ENCODE measurements at places on chromosomes 5 and 9. TPM values are rescaled to one million over a fixed set of nuclear protein-coding genes. Genes with fewer than 3 reads are reported as not detected.

NUTM2F gene
- not detected for total RNA-seq

NKD2 gene
- total RNA-seq, result not detected

PROP1 gene
- total RNA-seq, result not detected

F2RL2 gene
- total RNA-seq, result not detected

KCTD16 gene
- not detected for total RNA-seq

SSNA1 gene
- total RNA-seq, result 88.7 TPM

TAF11L5 gene
- not detected for total RNA-seq

IL4 gene
- total RNA-seq, result not detected

ADGRD2 gene
- not detected for total RNA-seq

DBH gene
- total RNA-seq, result not detected

SLC46A2 gene
- total RNA-seq, result not detected

ST8SIA4 gene
- total RNA-seq, result 0.33 TPM

FOXD4 gene
- under 0.01 TPM for total RNA-seq

WDR38 gene
- total RNA-seq, result not detected

PCDHGA9 gene
- 5.1 TPM for total RNA-seq

PRDM9 gene
- not detected for total RNA-seq

LRRC19 gene
- not detected for total RNA-seq

OGN gene
- total RNA-seq, result under 0.01 TPM

AK8 gene
- total RNA-seq, result under 0.01 TPM

TLR4 gene
- 28.7 TPM for total RNA-seq
